Tibial nerve (tissue), 4 donors: ENCODE measurements at places on chromosomes 7 and 10.
A peak's percentile ranks its signal among the peaks of the same experiment; 100 is the strongest.

DNA sequence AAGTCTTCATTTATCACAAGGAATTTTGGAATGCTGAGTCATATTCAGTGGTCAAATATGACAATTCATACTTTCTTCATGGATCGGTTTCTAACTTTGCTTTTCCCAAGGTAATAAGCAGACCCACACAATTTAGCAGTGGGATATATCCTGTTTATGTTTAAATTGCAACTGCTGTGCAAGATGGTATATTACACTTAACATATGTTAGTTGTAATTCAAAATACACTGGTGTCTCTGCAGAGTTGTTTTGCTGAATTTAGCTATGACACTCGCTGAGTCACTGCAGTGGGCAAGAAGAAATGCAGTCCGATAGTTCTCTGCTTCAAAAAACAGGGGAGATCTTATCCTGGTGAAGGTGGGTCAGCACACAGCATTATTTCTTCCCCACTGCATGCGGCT lies 194.8 kb upstream of the PTN start:
- DNase-seq, result no peak
- no peaks in the 10 kb centered on the region for H3K36me3 ChIP-seq
- H3K27me3 ChIP-seq, result no peaks in the 10 kb centered on the region
- no peak overlapping the region for H3K4me3 ChIP-seq
- no peak overlapping the region for H3K27ac ChIP-seq

DNA sequence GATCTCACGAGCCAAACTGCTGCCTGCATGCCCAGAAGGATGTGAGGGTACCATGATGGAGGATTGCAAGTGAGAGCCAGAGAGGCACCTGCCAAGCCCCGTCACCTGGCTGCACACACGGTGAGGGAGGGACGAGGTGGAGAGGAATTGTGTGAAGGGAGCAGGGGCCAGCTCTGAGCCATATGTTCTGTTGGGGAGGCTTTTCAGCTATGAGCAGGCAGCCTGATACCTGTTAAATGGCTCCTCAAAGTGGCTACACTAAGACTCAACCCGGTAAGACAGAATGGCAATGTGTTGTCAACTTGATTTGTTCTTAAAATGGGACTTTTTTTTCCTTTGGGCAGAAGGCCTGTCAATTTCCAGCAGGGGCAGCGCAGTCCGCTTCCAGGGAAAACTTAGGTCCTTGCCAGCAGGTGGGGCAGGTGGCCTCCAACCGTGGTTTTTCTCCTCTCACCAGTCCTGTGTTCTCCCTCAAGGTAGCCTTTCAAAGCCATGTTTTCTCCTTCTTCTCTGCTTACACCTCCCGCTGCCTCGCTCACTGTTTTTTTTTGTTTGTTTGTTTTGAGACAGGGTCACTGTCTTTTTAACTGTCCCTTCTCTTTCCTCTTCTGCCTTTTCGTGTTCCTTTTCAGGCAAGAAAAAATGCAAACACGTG lies 57.7 kb upstream of the ZNRF2 start:
- no peaks in the 10 kb centered on the region for H3K4me1 ChIP-seq
- no peak overlapping the region for H3K4me3 ChIP-seq
- H3K27me3 ChIP-seq, result no peaks in the 10 kb centered on the region
- no peak for DNase-seq
- H3K36me3 ChIP-seq, result no peaks in the 10 kb centered on the region
- H3K27ac ChIP-seq, result peak overlapping the region; percentile 63

GRCh38 chr10:72062832-72063702 lies 25.3 kb downstream of the SPOCK2 start:
- H3K36me3 ChIP-seq, result no peaks in the 10 kb centered on the region
- no peak for DNase-seq
- no peaks in the 10 kb centered on the region for H3K27me3 ChIP-seq
- no peaks in the 10 kb centered on the region for H3K4me1 ChIP-seq
- no peak overlapping the region for H3K27ac ChIP-seq

DNA sequence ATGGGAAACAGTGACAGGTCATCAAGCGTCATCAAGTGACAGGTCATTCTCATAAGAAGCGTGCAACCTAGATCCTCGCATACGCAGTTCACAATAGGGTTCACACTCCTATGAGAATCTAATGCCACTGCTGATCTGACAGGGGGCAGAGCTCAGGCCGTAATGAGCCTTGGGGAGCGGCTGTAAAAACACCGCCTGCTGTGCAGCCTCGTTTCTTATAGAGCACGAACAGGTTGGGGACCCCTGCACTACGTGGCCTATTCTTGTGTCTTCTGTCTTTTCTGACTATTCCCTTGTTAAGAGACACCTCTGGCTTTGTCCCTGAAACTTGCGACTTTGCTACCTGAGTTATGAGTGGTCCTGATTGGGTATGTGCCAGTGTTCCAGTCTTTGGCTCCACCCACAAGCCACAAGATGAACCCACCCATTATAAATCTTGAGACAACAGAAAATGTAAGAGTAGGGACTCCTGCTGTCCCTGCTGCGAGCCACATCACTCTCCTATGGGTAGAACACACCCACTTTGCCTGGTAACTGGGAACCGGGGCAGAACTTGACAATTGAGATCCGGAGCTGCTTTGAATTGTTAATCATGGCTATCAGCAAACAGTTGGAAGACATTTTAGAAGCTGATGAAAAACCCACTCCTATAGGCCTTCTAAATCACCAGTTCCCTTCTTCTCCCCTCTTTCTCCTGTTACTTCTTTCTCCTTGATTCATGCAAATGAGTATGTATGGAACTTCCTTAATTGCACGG lies 55.8 kb upstream of the EXOC4 start:
- no peaks in the 10 kb centered on the region for H3K4me1 ChIP-seq
- H3K27ac ChIP-seq, result no peak overlapping the region
- no peak overlapping the region for H3K4me3 ChIP-seq
- no peak for DNase-seq
- H3K36me3 ChIP-seq, result no peaks in the 10 kb centered on the region

- H3K36me3 ChIP-seq, result no peaks in the 10 kb centered on the region
- H3K27ac ChIP-seq, result peak overlapping the region; percentile 97
- H3K4me3 ChIP-seq, result peak overlapping the region; percentile 83
- peak; percentile 57 for DNase-seq
- H3K4me1 ChIP-seq, result no peaks in the 10 kb centered on the region
These were observed 1.2 kb upstream of the SGMS1 start for GRCh38 chr10:50624866-50625501.

GRCh38 chr7:41702635-41703371 lies at the start of gene INHBA:
Gene INHBA (minus strand): TSS chr7:41703090. CDS start chr7:41700374, 2,716 bp downstream.
- DNase-seq, result no peak
- no peaks in the 10 kb centered on the region for H3K36me3 ChIP-seq
- H3K4me1 ChIP-seq, result peaks cover 43% of the 10 kb centered on the region
- H3K27me3 ChIP-seq, result peaks cover 26% of the 10 kb centered on the region

DNA sequence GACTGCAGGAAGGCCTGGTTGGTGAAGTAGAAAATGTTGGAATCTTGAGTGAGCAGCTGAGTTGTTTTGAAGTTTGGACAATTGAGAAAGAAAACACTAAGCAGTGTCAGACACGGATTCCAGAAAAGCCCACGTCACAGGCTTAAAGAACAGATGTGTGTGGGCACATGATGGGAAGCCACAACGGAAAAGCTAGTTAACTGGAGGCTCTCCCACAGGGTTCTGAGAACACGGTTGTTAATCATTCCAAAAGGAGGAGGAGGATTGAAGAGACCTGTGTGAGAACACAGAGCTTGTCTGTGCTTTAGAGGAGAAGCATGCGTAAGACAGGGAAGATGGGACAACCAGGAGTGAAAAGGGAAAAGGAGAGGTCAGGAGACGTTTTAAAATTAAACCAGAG lies 42.6 kb downstream of the SHH start:
- no peaks in the 10 kb centered on the region for H3K4me1 ChIP-seq
- H3K36me3 ChIP-seq, result no peaks in the 10 kb centered on the region
- DNase-seq, result peak; percentile 24
- H3K27ac ChIP-seq, result peak overlapping the region; percentile 79

DNA sequence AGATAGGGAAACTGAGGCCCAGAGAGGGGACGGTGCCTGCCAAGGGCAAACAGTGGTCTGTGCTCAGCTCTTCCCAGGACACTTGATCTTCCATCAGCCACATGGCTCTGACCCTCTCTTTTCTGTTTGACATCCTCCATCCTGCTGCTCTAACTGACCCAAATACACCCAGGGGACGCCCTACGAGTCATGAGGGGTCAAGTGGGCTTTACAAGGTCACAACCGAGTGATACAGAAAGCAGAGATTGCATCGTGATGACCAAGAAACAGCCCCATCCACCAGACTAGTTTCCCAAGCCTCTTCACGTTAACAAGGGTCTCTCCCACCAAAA lies 131.2 kb upstream of the UNC5B start:
- no peak overlapping the region for H3K27ac ChIP-seq
- no peaks in the 10 kb centered on the region for H3K36me3 ChIP-seq
- H3K4me3 ChIP-seq, result no peak overlapping the region

- no peak overlapping the region for H3K4me3 ChIP-seq
- peaks cover 6% of the 10 kb centered on the region for H3K4me1 ChIP-seq
- no peaks in the 10 kb centered on the region for H3K36me3 ChIP-seq
- no peaks in the 10 kb centered on the region for H3K27me3 ChIP-seq
These were observed 68.5 kb upstream of the EEPD1 start for GRCh38 chr7:36084485-36085091.

DNA sequence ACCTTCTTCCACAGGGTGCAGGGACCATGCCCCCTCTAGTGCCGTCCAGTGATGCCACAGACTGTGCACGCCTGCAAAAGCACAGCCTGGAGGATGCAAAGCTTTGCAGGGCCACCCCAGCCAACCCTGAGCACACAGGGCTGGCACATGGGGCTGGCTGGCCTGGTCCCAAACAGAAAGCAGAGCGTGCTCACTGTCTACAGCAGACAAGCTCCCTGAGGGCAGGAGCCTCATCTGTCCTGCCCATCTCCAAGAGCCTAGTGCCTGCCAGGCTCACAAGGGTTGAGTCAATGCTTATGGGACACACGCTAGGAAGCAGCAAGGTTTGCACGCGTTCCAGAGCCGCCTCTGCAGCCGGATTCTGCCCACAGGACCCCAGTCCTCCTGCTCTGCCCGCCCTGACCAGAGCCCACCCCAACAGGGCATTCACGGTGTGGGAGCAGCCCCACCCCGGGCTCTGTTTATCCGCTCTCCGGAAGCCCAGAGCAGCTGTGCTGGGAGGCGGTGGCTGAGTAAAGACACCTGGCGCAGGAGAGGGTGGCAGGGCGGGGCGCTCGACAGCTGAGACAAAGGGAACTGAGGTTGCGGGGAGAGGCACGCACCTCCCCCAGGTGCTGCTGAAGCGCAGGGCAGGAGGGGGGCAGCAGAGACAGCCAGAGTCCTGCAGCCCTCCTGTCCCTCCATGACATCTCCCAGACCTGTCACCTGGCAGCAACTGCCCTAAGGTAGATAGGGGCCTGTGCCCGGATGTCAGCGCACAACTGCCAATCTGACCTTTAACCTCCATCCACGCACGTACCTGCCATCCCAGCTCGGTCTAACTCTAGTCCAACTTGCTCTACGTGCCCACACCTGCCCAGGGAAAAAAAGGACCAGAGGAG lies 4.3 kb downstream of the KCNH2 start:
- H3K36me3 ChIP-seq, result no peaks in the 10 kb centered on the region
- H3K27ac ChIP-seq, result peak overlapping the region; percentile 59
- H3K4me1 ChIP-seq, result no peaks in the 10 kb centered on the region
- H3K27me3 ChIP-seq, result peaks cover 58% of the 10 kb centered on the region
- no peak overlapping the region for H3K4me3 ChIP-seq
- no peak for DNase-seq

GRCh38 chr7:2494191-2495130 lies 18.3 kb upstream of the GRIFIN start:
- no peak overlapping the region for H3K4me3 ChIP-seq
- H3K36me3 ChIP-seq, result no peaks in the 10 kb centered on the region
- peaks cover 44% of the 10 kb centered on the region for H3K27me3 ChIP-seq
- H3K4me1 ChIP-seq, result peaks cover 33% of the 10 kb centered on the region
- no peak for DNase-seq
